D721Med (cell line): ENCODE measurements at places on chromosomes 16 and 17.

- no peak for DNase-seq
Observed at GRCh38 chr16:12868169-12868568, 33.2 kb upstream of the SHISA9 start.

DNA sequence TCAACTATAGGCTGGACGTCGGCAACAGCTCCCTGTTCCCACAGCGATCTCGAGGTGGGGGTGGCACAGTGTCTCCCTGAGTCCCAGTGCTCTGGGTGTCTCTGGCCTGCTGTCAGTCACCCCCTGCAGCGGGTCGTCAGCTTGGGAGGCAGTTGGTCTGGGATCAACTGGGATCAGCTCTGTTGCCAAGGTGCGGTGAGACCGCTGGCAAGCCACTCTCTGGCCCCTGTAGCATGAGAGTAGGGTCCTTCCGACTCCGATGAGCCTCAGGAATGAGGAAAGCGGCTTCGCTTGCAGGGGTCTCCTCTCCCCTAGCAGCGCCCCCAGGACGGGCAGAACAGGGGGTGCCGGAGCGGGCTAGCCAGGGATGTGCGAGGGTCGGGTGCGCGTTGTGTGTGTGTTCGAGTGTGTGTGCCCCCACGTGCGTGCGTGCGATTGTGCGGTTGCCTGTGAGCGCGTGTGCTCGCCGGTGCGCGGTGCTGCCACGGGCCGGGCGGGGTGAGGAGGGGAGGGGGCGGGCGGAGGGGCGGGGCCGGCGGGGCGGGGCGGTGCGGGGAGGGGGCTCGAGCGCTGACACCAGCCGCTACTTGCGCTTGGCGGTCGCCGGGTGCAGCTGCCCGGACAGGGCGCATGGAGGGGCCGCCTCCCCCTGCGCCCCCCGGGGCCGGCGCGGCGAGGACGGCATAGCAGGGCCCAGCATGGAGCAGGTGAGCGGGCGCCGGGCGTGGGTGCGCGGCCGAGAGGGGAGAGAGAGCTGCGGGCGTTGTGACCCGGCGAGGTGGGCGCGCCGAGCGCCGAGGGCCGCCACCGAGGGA, 9.4 kb upstream of the ARHGAP23 start:
- DNase-seq: peak; percentile 78

- no peak for DNase-seq
Observed at GRCh38 chr17:75808549-75808904, 23.9 kb downstream of the UNK start.

DNA sequence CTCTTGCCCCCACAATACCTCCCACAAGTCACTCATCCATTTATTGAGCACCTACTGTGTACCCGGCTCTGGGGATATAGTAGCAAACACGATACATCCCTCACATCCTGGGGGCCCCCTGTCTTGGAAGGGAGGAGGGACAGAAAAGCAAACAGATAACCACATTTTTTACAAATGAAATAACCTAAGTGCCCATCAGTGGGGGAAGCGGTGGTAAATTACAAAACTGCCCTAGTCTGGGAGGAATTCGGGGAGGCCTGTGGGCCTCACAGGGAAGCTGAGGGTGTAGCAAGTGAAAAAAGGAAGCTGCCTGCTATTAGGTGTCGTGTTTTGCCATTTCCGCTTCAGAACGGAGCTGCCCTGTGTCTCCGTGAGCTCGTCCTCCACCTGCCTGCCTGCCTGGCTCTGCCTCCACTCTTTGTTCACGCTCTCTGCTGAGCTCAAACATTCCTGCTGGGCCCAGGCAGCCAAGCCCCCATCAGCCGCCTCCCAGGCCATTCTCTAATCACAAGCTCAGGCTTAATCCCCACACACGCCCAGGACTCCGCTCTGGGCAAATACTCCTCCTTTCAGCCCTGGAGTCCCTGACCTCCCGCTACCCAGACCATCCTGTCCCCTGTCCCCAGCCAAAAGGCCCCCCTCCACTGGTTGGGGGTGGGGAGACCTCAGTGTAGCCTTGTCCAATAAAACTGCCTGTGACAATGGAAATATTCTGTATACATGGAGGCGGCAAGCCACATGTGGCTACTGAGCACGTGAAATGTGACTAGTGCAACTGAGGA, 10.2 kb upstream of the SEC14L5 start:
- DNase-seq: peak; percentile 73

DNA sequence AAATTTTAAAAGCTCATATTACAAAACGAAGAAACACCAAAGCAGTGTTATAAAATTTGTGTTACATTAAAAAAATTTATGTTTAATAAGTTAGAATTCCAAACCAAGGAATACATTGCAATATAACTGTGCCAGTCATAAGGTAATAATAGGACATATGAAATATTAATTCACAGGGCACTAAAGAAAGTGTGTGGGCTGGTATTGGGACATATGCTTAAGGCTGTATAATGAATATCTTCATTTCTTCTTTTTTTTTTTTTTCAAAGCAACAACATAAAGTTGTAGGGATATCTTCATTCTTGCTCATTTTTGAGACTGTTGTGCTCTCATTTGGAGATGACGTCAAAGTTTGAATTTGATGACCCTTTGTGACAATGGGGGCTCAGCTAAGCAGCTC, 17.5 kb upstream of the FBXO47 start:
- no peak for DNase-seq

DNA sequence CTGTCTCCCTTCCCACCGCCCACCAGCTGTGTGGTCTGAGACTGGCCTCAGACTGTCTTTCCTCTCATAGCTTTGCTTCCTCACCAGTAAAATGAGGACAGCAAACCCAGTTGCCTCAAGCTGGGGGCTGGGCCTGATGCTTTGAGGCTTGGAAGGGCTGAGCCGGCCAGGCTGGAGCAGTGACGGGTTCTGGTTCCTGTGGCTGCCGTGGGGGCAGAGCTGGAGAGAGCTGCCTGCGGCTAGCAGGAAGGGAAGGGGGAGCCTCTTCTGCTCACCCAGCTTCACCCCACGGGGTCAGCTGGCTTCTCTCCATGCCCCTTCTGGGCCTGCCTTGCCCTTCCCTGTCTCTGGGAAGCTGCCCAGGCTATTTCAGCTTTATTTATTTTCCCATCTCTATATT, 23.7 kb downstream of the LASP1 start:
- DNase-seq: no peak

- DNase-seq: no peak
Observed at GRCh38 chr17:72120642-72121163, at the start of gene SOX9. TSS of gene SOX9 (plus strand) at chr17:72121020. CDS start at chr17:72121392, 372 bp downstream.
